ENCODE measurements at places on chromosomes 4 and X.

- DNase-seq, result no peak
Observed at GRCh38 chr4:1297456-1298325, 8.0 kb downstream of the MAEA start.

- DNase-seq, result no peak
Observed at GRCh38 chr4:108988464-108989195, 225.8 kb upstream of the ETNPPL start.

- DNase-seq, result no peak
Observed at GRCh38 chr4:179662522-179662921, 2220.3 kb upstream of the AGA start.

DNA sequence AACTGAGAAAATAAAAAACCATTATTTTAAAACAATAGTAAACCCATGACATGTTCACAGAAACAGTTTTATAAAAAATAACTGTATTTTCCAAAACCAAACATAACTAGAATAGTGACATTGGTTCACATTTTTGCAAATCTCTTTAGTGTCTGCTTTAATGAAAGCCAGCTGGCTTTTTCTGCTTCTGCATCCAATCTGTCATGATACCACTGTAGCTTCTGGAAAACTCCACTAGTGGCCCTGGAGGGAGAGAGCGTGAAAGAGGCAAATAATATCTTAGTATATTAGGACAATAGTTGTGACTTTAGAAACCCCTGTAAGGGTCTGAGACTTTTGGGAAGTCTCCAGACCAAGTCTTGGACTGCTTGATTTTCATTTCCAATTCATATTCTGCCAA, 31.1 kb downstream of the FGFBP1 start:
- no peak for DNase-seq

DNA sequence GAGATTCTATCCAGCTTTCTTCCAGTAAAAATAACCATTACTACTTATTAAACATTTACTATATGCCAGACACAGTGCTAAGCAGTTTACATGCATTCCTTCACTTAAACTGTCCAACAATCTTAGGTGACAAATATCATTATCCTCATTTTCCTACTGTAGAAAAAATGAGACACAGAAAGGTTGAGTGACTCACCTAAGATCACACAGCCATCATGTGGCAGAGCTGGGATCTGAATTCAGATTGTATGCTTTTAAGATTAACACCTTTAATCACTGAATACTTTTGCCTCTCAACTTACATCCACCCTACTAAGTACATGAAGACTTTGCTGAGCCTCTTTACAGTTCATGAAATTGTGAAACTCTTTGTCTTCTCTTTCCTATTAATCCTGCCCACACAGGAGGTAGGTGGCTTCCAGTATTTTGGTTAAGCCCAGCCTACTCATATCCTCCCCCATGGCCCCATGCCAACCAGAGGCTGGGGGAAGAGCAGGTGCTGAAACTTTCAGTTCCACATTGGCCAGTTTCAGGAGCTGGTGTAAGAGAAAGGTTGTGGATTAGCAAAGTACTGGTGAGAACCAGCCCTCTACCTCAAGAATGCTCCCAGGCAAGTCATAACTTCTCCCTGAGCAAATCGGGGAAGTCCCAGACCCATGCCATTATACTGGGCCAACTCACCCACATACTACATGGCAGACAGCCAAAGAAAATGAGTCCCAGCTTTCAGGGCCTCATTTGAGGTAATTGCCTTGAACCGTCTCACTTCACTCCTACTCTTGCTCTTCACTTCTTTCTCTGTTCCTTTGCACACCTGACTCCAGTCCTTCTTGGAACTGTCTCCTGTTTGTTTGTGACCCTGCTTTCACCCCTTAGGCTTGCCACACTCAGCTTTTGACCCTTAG, 211.1 kb downstream of the GUCY2F start:
- DNase-seq, result peak; percentile 78

- DNase-seq, result no peak
Observed at GRCh38 chr4:107647591-107647990, 72.4 kb downstream of the PAPSS1 start.
